Activated naive CD4-positive, alpha-beta T cell treated with Interleukin-2 at 50 U/mL for 16 hours (primary cell): ENCODE measurements at places on chromosomes 12 and 14.
A peak's percentile ranks its signal among the peaks of the same experiment; 100 is the strongest.

DNA sequence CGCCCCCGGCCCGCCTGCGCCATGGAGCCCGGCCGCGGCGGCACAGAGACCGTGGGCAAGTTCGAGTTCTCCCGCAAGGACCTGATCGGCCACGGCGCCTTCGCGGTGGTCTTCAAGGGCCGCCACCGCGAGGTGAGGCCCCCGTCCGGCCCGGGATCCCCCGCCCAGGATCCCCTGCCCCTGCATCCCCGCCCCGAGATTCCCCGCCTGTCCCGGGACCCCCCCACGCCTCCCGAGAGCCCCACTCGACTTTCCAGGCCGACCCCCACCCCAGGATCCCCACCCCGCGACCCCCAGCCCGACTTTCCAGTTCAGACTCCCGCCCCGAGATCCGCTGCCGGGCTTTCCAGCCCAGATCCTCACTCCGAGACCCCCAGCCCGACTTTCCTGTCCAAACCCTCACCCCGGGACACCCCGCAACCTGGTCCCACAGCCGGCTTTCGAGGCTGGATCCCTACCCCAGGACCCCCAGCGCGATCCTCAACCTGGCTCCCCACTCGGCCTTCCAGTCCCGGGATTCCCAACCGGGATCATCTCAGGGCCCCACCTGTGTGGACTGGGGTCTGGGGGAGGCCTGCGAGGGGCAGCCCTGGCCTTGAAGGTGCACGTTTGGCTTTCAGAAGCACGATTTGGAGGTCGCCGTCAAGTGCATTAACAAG is 688 bp downstream of the ULK1 start:
- DNase-seq: peak; percentile 27

DNA sequence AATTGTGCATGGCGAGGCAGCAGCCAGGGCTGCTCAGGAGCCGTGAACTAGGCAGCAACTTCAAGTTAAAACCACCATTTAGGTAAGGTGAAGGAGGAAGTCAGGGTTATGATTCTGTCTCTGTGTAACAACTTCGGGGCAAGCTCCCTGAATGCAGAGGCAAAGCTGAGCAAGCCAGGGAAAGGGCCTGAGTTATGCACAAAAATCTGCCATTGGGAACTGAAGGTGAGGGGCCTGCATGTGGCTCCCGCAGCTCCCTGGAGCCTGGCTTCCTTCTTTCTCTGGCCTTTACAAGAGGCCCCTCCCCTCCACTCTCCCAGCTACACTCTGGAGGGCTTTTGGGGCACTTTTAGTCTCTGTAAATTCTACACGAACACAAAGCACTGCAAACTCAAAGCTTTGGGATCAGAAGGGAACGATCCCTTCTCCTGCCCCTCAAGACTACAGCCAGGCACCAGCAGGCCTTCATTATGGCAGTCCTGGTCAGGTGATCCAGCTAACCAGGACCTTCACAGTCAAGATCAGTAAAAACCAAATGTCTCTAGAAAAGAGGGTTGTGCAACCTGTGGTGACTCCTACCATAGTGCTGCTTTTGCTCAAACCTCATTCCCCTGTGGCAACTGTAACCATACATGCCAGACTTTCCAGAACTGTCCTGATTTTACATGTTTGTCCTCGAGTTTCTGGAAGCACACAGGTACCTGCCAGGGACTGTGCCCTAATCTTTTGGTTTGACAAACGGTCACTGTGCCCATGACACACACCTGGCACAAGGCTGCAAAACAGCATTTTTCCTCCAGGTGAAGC is 67.2 kb upstream of the PTGR2 start:
- no peak for DNase-seq

DNA sequence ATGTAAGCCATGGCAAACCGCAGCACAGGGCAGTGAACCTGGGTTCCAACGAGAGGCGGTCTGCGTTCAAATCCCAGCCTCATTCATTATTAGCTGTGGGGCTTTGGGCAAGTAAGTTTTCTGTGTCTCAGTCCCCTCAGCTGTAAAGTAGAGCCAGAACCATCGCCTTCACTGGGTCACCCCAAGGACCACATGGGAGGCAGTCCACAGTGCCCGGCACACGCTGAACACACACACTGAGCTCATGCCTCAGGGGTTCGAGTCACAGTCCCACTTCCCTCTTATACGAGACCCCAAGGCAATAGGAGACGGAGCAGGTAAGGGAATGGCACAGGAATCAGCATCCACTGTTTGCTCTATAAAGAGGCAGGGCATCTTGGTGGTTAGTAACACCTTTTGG is 19.1 kb downstream of the LRTM2 start:
- DNase-seq: no peak

DNA sequence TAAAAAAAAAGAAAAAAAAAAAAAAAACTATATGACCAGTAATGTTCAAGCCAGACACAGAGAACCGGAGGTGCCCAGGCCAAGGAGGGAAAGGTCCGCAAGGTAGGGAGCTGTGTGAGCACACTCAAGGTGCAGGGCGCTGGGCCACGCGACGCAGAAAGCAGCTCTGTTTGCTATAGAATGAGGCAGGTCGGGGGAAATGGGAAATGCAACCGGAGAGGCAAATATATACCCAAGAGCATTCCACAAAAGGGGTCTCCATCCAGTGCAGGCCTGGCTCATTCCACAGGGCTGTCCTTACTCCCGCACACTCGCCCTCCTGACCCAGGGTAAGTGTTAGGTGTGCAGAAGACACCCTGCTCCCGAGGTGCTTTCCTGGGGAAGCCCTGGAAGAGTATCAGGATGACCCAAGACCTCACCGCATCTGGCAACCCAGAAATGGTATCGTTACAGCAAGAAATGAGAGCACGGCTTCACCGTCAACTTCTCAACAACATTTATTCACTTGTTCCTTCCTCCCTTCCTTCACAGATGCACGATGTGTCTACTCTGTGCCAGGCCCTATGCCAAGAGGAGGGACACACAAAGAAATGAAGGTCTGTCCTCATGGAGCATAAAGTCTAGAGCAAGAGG is 86.4 kb downstream of the BCL11B start:
- no peak for DNase-seq

DNA sequence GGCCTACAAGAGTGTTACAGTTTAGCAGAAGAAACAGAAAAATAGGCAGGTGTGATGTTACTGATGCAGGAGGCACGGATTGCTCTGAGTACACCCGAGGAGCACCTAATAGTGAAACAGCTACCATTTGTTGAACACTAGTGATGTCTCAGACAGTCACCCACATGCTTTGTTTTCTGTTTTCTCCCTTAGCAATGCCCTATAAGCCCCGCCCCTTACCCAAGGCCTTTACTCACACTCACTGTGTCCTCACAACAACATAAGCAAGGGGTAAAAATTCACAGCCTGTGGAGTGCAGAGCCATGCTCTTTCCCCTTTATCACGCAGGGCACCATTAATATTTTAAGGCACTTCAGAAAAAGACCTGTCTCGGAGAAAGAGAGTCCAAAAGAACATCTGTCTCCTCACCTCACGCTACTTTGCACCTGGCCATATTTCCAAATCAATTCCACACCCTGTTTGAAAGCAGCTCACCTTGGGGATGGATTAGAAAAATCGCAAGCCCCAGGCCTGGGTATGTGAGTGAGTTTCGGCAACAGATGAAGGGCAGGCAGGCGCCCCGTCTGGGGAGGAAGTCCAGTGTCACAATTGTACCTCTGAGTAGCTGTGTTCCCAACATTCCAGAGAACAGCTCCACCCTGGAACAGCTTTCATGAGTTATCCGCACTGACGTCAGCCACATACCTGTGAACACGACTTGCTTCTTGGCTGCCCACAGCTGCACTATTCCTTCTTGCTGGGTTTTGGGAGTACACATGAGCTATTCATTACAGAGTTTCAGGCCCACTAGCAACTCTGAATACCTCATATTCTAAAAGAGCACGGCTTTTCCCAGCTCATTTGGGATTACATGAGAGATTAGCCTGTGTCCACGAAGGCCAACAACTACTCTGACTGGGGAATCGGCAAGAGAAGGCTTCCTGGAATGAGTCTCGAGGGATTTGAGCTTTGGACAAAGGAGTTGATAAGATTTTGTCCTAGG is 26.0 kb downstream of the MAPK1IP1L start:
- DNase-seq: peak; percentile 34

DNA sequence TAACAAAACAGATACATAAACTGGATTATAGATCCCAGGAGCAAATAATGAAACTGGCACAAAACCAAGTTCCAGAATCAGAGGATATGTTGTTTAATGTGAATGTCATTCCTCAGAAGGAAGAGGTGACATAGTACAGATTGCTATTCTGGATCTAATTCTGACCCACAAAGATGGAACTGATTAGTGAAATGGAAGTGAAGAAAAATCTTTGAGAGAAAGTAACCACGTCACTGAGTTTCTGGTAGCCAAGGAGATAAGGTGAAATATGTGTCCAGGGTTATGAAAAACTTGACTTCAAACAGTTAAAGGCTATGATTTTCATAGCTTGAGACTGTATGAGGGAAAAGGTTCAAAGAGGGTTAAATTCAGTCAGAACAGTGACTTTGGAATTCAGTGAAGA is 8.3 kb downstream of the OR10AD1 start:
- no peak for DNase-seq
